ENCODE measurements at places on chromosomes 3 and 15.

DNA sequence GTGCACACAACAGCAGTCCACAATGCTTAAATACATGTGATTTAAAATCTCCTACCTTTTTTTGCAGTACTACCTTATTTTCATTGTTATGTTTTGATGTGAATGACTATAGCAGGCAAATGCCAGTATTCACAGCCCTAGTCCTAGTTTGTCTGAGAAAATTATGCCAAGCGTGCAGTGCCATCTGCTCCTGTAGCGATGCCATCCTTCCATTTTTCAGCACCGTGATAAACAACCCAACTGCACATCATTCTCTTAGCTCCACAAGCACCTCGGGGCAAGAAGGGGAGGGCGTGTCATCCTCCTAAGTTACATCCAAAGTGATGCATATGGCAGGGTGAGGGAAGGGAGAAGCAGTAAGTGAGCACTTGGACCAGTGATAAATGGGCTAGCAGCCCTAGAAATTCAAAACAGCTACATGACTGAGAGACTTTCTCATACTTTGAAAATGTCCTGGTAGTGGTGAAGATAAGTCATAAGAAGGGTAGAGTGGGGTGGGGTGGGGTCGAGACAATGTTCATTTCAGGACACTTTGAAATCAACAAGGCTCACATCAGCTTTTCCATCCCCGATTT is 198.8 kb downstream of the LSAMP start:
- DNase-seq: no peak

DNA sequence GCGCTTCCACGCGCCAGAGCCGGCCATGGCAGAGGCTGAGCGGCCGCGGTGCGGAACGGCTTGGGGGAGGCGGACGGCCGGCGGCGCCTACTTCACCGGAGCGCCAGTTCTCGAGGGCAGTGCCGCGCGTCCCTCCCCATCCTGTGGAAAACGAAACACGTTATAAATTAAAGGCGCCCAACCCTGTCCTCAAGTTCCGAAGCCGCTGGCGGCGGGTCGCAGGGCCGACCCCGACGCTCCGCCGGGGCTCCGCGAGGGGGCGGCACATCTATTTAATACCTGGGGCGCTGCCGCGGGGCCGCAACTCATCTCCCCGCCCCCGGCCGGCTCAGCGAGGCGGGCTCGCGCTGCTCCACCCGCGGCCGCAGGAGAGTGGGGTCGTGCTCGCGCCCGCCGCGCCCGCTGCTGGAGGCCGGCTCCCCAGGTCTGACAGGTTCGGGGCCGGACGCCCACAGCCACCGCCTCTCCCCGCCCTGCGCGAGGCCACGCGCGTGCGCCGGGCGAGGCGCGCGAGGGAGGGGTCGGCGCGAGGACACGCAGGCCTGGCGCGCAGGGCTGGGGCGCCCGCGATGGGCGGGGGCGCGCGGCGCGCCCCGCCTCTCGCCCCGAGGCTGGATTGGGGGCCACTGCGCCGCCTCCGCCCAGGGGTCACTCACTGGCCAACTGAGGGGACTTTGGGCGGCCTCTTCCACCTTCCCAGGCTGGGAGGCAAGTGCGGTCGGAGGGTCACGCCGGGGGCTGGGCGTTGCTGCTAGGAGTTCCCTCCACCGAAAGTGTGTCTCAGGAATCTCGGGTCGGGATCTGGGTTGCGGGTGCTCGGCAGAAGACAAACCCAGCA is at the start of gene SLC30A4:
TSS of gene SLC30A4 (minus strand) at position 428 of the 838 bp plus-strand sequence. CDS start at position 27, 401 bp downstream.
- DNase-seq: no peak

DNA sequence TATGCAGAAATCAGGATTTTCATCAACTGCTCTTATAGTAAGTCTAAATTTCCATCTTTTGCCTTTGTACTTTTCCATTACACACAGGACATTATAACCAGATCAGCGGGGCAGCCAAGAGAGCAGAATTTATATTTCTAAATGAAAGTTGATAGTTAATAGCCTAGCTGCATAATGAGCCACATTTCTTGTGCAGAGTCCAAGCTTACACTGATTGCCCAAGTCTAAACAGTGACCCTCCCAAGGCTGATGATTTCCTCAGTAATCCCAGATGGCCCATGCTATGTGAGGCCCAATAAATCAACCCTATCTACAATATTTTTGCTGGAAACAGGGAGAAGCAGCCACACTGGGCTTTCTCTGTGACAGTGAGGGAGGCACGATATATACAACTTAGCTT is 475.8 kb upstream of the KCNMB2 start:
- no peak for DNase-seq

DNA sequence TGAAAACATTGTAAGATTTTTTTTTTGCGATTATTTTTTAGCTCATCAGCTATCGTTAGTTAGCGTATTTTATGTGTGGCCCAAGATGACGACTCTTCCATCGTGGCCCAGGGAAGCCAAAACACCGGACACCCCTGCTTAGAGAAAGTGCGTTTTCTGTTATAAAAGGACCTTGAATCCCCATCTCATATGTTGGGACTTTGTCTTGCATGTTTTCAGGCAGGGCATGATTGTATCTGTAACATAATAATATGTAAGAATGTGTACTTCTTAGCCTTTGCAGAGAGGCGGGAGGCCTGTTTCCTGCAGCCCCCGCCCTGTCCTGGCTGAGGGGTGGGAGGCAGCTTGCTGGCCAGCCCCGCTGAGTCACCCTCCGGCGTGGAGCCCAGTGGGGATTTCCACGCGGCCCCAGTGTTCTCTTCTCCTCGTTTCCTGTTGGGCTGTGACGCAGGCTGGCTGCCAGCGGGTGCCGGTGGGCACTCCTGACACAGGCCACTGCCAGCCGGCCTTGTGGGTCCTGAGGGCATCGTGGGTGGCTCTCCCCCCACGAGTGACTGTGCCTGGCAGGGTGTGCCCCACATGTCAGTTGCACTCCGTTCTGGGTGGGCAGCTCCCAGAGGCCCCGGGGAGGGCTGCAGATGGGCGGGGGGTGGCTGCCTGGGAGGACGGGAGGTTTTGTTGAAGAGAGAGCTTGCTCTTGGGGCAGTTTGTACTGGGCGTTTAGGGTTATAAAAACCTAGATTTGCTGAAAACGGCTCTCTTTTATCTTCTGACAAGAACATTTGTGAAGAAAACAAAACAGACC is 55.6 kb downstream of the SMAD3 start:
- DNase-seq: peak; percentile 32

DNA sequence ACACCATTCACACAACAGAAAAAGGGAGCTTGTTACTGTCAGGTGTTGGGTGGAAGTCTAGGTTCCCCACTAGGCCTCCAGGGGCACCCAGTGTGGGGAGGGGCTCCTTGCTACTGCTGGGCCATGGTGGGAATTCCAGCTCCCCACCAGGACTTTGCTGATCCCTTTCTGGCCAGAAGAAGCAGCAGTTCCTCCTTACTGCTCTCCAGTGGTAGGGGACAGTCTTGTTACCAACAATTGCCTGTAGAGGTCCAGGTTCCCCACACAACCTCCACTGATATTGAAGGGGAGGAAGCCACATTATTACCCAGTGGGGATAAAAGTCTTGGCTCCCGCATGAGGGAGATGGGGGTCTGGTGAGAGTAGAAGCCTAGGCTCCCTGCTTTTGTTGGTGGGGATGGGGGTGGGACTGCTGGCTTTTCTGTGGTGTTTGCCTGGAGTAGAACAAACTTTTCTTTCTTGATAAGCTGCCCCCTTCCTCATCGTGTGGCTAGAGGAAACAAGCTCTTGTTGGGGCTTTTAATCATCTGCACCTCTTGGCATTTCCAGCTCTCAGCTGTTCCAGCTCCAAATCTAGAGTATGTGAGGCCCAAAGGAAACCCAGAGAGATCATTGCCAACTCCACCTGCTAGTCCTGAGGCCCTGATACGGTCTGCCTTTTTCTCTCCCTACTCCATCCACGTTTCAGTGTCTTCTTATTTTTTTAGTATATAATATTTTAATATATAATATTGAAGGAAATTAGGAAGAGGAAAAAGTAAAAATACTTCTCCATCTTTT is 824.2 kb downstream of the AGBL1 start:
- DNase-seq: no peak

DNA sequence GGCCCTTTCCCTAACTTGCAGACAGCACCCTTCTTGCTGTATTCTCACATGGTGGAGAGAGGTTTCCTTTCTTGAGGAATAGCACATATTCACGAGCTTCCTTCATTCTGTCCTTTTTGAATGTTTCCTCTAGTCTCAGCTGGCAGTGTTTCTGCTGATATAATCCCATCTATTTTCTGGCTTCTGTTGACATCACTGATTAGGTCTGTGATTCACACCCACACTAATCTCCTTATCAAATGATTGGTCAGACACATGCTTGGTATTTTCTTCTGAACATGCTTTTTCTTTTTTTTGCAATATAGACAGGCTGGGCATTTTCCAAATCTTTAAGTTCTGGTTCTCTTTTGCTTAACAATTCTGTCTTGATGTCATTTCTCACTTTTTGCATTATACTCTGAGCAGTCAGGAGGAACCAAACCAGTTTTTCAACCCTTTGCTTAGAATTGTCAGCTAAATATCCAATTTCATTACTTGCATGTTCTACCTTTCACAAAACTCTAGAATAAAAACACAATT is 65.4 kb downstream of the OXSM start:
- no peak for DNase-seq

DNA sequence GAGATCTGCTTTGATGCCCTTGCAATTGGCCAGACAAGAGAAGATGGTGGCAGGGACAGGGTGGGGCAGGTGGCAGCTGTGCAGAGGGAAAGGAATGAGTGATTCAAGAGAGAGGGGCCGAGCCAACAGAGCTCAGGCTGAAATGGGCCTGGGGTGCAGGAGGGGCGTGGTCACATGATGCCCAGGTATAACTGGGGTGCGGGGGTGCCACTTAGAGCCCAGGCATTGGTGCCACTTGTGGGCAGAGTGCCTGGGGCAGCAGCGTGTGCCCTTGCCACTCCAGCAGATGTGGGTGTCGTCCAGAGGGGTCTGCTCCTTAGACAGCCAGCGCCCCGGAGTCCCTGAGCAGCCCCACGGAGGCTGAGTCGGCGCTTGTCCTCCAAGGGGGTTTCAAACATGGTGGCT is 88.7 kb downstream of the PLXNA1 start:
- no peak for DNase-seq

Data from cortex of kidney (tissue), 1 donor.